ENCODE measurements at places on chromosomes 2 and 18.

GRCh38 chr2:213216461-213216860, 65.0 kb upstream of the IKZF2 start:
- H3K36me3 ChIP-seq = no peaks in the 10 kb centered on the region
- no peaks in the 10 kb centered on the region for H3K27me3 ChIP-seq
- no peaks in the 10 kb centered on the region for H3K4me1 ChIP-seq
- DNase-seq = no peak
- no peak overlapping the region for H3K4me3 ChIP-seq

GRCh38 chr18:70322928-70323327, 34.1 kb downstream of the SOCS6 start:
- H3K27me3 ChIP-seq = no peaks in the 10 kb centered on the region
- no peak overlapping the region for H3K4me3 ChIP-seq
- no peak for DNase-seq
- H3K4me1 ChIP-seq = peaks cover 15% of the 10 kb centered on the region
- H3K36me3 ChIP-seq = peaks cover 23% of the 10 kb centered on the region
- peak overlapping the region; percentile 67 for H3K27ac ChIP-seq

DNA sequence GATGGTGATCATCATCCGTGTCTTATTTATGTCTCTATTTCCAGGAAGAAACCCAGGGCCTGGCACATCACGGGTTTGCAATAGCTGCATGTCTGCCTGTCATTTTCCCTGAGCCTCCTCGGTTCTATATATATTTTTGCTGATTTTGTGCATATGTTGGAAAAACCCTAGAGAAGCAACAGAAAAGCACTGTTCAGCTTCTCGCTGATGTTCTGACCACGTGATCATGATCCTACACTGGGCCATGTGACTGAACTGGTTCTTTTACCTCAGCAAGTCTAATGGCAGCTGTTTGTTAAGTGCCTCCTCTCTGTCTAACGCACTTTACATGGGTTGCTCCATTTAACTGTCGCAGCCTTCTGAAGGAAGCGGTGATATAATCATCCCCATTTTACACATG, 71.3 kb downstream of the CMPK2 start:
- no peak for DNase-seq
- peaks cover 6% of the 10 kb centered on the region for H3K4me1 ChIP-seq
- H3K27ac ChIP-seq = no peak overlapping the region
- H3K36me3 ChIP-seq = no peaks in the 10 kb centered on the region
- H3K27me3 ChIP-seq = no peaks in the 10 kb centered on the region
- no peak overlapping the region for H3K4me3 ChIP-seq

GRCh38 chr2:221541131-221541735, 30.9 kb downstream of the EPHA4 start:
- DNase-seq = no peak
- no peak overlapping the region for H3K4me3 ChIP-seq
- H3K4me1 ChIP-seq = peaks cover 29% of the 10 kb centered on the region
- peaks cover 7% of the 10 kb centered on the region for H3K36me3 ChIP-seq
- H3K27me3 ChIP-seq = no peaks in the 10 kb centered on the region

DNA sequence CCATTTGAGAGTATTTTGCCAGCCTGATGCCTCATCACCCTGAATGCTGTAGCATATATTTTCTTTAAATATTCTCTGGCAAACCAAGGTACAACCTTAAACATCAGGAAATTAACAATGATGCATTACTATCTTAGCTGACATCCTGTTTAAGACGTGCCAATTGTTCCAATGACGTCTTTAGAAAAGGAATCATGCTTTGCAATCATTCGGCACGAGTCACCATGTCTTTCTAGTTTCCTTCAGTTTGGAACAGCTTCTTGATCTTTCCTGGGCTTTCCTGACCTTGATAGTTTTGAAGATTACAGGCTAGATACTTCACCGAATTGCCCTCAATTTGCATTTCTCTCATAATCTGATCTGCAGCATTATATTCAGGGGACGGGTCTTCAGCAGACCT, 88.2 kb upstream of the GLI2 start:
- H3K27ac ChIP-seq = no peak overlapping the region
- peaks cover 16% of the 10 kb centered on the region for H3K36me3 ChIP-seq
- H3K27me3 ChIP-seq = no peaks in the 10 kb centered on the region

GRCh38 chr2:7896940-7897487, 784.8 kb upstream of the ID2 start:
- peak overlapping the region; percentile 44 for H3K27ac ChIP-seq
- no peaks in the 10 kb centered on the region for H3K27me3 ChIP-seq

DNA sequence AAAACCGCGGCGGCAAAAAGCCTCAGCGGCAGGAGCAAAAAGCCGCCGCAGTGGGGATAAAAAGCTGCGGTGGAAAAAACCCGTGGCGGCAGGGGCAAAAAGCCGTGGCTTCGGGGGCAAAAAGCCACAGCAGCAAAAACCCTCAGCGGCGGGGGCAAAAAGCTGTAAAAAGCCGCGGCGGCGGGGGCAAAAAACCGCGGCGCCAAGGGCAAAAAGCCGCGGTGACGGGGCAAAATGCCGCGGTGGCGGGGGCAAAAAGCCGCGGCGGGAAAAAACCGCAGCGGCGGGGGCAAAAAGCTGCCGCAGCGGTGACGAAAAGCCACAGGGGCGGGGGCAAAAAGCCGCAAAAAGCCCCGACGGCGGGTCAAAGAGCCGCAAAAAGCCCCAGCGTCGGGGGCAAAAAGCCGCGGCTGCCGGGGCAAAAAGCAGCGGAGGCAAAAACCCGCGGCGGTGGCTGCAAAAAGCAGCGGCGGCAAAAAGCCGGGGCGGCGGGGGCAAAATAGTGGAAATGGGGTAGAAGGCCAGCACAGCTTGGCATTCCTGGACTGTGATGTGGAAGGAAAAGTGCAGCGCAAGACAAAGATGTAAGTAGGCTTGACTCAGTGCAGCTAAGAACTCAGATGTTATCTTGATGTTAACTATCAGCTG, 151.8 kb downstream of the ANKRD30BL start:
- no peaks in the 10 kb centered on the region for H3K36me3 ChIP-seq
- peaks cover 92% of the 10 kb centered on the region for H3K27me3 ChIP-seq
- no peaks in the 10 kb centered on the region for H3K4me1 ChIP-seq
- H3K4me3 ChIP-seq = peak overlapping the region; percentile 64
- no peak overlapping the region for H3K27ac ChIP-seq
- DNase-seq = no peak

DNA sequence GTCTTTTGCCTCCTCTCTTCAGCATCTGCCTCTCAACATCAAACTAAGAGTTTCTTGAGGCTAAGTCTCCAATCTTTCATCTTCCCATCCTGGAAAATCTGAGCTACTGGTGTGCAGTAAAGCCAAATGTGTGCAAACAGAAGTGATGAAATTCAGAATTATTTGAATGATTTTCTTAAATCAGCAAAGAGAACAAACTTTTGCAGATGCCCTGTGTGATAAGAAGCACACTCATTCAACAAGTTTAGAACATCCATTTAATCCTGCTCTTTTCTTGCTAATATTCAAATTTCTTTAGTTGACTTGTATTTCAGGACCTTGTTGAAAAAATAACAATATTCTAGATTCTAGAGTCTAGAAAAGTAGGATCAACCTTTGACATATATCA, 1374.9 kb upstream of the CELF4 start:
- H3K4me3 ChIP-seq = no peak overlapping the region
- DNase-seq = no peak
- no peaks in the 10 kb centered on the region for H3K36me3 ChIP-seq
- H3K27me3 ChIP-seq = no peaks in the 10 kb centered on the region

GRCh38 chr18:49274188-49274714, 186.2 kb downstream of the DYM start:
- no peak overlapping the region for H3K4me3 ChIP-seq
- no peaks in the 10 kb centered on the region for H3K27me3 ChIP-seq
- no peak overlapping the region for H3K27ac ChIP-seq
- peaks cover 6% of the 10 kb centered on the region for H3K36me3 ChIP-seq

- H3K36me3 ChIP-seq = peaks cover 14% of the 10 kb centered on the region
- H3K27me3 ChIP-seq = no peaks in the 10 kb centered on the region
- DNase-seq = no peak
Measured at GRCh38 chr2:68675470-68675869, 32.1 kb downstream of the PROKR1 start.

- DNase-seq = no peak
- no peaks in the 10 kb centered on the region for H3K4me1 ChIP-seq
- H3K4me3 ChIP-seq = no peak overlapping the region
- peaks cover 17% of the 10 kb centered on the region for H3K27me3 ChIP-seq
- H3K27ac ChIP-seq = no peak overlapping the region
Measured at GRCh38 chr2:239473211-239473805, 72.5 kb upstream of the HDAC4 start.
